ENCODE measurements at places on chromosomes 12 and 14.

DNA sequence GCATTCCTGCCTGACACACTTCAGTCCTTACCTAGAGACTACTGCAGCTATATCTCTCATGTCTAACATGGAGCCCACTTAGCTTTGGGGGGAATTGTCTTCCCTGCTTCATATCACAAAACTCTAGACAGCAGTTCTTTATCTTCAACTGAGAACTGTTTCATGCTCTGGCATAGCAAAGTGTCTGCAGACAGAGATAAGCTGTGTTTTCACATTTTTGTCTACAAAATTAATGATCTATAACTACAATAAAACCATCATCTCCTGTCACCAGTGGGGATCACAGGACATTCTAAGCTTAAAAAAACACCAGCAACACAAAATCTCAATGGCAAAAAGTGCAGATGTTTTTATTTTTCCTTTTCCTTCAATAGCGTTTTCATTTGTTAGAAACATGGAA, 137.1 kb upstream of the VRK1 start:
- no peak for DNase-seq

DNA sequence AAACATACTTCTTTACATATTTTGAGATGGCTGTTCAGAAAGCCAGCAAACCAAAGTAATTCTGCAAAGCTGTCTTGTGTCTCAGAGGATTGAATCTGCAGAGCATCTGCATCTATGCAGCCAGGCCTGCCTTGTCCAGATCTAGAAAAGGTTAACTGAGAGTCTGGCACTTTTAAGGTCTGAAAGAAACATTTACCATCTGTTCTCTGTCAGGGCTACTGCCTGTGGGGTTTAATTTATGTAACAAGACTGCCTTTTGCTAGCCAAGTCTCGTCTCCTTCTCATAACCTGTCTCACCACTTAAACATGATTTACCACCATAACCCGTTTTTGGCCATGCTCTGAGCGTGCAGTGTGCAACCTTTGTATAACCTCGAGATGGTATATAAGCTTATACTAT, 194.2 kb downstream of the SYT10 start:
- DNase-seq, result no peak

- peak; percentile 69 for DNase-seq
Observed at GRCh38 chr12:7219599-7220243, 30.2 kb downstream of the PEX5 start.

GRCh38 chr12:120397824-120398540, 29.0 kb upstream of the MSI1 start:
- no peak for DNase-seq

GRCh38 chr14:33987565-33988080, 36.7 kb upstream of the EGLN3 start:
- DNase-seq, result no peak

DNA sequence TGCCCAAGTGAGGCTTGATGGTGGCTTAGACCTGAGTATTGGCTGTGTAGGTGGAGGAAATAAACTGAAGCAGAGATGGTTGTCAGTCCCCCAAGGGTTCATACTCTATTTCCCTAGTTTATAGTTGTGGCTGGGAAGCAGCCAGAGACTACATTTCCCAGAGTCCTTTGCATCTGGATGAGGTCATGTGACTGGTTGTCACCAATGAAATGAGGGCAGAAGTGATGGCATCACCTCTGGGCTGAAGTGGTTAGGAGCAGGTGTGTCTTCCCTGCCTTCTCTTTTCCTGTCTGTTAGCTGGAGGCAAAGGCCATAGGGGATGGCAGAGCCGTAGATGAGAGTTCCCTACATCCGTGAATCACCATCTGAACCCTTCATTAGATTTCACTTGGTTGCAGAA, 16.3 kb upstream of the NOS1 start:
- DNase-seq, result no peak

DNA sequence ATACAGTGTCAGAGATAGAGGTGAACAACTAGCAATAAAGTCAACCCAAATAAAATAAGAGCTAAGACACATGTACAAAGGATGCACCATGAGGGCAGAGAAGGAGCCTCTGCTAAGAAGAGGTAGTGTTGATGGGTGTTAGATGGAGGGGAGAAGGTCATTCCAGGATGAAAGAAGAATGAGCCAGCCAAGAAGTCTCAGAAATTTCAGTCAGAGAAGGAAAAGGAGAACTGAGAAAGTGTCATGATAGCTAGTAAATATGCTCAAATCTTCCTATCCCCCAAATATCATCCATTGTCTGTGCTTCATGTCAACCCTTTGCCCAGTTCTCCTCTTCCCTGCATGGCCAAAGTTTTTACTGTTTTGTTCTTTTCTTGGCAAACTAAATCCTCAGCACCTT, 225.2 kb upstream of the BTG1 start:
- no peak for DNase-seq

DNA sequence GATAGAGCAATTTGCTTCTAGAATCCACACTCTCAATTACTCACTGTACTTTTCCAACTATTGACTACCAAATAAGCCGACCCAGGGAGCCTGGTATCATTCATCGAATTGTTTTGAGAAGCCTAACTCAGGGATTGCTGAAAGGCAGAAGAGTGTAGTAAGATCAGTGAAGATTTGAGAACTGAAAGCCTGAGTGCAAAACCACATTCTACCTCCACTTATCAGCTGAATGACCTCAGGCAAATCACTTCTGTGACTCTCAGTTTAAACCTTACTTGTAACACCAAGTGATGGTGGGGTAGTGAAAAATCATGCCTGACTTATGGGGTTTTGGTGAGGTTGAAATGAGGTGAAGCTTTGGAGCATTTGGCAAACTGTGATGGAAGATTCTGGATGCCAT, 126.1 kb upstream of the MAX start:
- no peak for DNase-seq

GRCh38 chr14:103705118-103705503, 10.1 kb downstream of the XRCC3 start:
- no peak for DNase-seq

GRCh38 chr12:48004053-48004941, at the start of gene COL2A1:
TSS of gene COL2A1 (minus strand) at chr12:48004476. CDS start at chr12:48004321, 155 bp downstream.
- no peak for DNase-seq

GRCh38 chr12:109724321-109724892, 10.8 kb downstream of the FAM222A start:
- no peak for DNase-seq

DNA sequence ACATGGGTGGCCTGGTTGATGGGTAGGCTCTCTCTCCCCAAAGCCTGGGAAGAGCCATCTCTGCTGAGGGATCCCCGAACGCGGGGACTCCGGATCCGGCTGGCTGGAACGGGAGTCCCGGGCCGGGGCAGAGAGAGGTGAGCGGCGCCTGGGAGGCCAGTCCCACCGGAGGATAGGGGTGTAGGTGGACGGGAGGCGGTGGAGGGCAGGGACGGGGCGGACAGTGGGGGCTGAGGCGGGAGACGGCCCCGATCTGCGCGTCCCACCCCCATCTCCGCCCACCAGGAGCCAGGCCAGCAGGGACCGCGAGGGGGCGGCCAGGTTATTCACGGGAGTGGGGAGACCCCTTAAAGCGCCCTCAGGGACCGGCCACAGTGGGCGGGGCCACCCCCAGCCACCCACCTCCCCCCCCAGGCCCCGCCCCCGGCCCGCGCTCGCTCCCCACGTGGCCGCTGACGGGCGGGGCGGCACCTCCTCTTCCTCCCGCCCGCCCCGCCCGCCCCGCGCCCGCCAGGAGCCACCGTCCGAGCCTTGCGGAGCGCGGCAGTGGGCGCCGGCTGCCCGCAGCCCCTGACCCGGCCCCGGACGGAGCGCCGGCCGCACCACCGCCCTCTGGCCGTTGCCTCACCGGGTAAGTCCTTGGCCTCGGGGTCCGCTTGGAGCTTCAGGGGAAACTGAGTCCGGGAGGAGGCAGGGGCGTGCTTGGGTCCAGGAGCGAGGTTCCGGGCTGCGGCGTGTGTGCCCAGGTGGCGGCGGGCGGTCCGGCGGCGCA, at the start of gene INF2:
Gene INF2, plus strand, starts transcription at position 510 of the 772 bp plus-strand sequence. CDS start 11,748 bp downstream, outside the sequence.
- DNase-seq, result peak; percentile 81

GRCh38 chr12:130452546-130452945, 114.9 kb downstream of the PIWIL1 start:
- DNase-seq, result no peak
